ENCODE measurements at places on chromosomes 3 and 15.

- no peak for DNase-seq
Measured at GRCh38 chr15:28124841-28125240, 25.7 kb upstream of the OCA2 start.

GRCh38 chr15:38091078-38091645, 156.7 kb downstream of the TMCO5A start:
- DNase-seq = no peak

DNA sequence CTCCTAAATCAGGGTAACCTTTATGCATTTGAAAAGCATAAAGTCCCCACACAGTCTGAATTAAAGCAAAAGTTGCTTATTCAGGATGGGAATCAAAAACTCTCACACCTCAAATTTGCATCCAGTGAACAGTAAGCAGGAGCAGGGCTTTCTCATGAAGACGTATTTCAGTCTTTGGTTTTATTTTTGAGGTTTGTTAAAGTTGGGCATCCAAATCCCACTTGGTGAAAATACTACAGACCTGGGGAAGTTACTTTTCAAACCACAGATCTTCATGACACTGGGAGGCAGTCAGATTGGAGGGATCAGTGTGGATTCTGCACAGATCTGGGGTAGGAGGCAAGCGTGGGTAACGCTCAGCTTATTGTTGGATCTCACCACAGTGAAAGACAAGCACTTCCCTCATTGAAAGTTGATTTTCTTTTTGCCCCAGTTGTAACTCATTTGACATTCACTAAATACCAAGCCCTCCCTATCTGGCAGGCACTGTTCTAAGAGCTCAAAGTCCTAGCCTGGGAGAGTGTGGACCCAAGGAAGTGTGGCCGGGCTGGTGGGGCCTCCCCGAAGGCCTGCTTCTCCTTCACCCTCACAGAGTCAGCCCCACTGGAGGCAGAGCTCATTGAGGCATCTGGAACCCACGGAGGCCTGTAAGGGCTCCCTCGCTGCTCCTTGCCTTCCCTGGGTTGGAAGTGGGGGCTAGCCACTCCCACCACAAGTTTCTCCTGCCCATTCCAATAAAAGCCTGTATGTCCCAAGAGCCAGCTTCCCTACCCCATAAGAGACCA, 783 bp upstream of the ISG20 start:
- no peak for DNase-seq

- DNase-seq = no peak
Measured at GRCh38 chr3:1356101-1356500, 263.3 kb downstream of the CNTN6 start.

GRCh38 chr15:82597815-82598214, 49.3 kb downstream of the CPEB1 start:
- no peak for DNase-seq

GRCh38 chr3:141452045-141452444, 34.8 kb upstream of the RASA2 start:
- peak; percentile 58 for DNase-seq

- DNase-seq = no peak
Measured at GRCh38 chr3:82596805-82597204, 835.4 kb upstream of the GBE1 start.

DNA sequence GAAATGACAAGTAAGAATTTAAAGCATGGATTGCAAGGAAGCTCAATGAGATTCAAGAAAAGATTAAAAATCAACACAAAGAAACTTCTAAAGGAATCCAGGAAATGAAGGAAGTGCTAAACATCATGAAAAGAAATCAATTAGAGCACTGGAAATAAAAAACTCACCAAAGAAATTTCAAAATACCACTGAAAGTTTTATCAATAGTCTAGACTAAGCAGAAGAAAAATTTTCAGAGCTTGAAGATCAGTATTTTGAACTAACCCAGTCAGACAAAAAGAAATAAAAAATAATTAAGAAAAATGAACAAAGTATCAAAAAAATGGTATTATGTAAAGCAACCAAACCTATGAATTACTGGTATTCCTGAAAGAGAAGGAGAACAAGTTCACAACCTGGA, 60.6 kb downstream of the FAM227B start:
- no peak for DNase-seq

- DNase-seq = no peak
Measured at GRCh38 chr15:95663156-95664100, 667.1 kb upstream of the NR2F2 start.

GRCh38 chr15:92883163-92883875, 16.8 kb upstream of the CHD2 start:
- DNase-seq = peak; percentile 43
